T-helper 2 cell (primary cell): ENCODE measurements at places on chromosomes 7 and 10.

DNA sequence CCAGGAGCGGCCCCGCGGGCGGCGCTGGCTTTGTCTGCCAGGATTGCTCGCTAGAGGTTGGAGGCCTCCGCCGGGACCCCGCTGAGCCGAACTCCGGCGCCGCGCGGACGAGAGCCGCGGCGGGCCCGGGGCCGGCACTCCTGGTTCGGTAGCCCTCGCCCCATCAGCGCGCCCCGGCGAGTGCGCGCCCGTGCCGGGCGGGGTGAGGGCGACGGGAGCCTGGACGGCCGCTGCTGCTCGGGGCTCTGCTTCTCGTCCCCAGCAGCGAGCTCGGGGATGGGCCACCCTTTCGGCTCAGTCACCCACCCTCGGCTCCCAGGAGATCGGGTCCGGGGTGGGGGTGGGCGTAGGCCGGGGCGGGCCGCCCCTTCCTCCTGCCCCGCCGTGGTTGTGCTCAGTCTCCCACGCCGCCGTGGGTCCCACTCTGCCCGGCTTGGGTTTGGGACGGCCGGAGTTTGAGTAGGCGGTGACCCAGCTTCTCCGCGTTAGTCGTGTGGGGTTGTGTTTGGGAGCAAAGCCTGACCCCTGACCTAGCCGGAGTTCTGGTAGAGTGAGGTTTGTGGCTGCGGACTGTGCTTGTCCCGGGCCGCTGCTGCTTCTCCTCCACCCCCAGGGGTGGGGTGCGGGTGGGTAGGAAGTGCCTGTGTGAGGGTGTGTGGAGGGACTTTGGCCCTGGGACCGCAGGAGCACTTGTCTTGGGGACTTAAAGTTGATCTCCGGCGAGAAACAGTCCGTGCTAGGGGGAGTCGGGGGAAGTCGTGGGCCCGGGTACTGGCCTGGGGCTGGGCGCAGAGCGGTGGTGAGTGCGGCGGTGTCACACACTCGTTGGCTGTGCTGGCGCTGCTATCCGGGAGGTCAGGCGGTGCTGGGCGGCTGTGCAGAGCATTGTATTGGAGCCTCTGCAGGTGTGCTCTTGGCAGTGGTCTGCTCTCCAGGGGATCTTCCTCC lies 677 bp downstream of the TSPAN14 start:
- no peak for DNase-seq

DNA sequence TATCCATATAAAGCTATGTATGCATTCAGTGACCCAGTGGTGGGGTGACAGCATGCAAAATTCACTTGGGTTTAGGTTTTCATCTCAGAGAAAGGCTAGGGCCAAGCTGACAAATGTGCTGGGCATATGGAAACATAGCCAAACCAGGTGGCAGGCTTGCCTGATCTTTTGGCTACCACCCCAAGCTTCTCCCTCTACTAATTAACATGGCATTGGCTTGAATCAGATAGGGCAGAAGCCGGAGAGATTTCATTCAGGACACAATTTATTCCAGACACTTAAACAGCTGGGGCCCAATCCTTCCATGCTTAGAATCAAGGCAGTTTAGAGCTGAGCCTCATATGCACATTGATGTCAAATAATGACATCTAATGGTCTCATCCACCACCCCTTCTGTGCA lies 95.5 kb upstream of the AGK start:
- DNase-seq = no peak

DNA sequence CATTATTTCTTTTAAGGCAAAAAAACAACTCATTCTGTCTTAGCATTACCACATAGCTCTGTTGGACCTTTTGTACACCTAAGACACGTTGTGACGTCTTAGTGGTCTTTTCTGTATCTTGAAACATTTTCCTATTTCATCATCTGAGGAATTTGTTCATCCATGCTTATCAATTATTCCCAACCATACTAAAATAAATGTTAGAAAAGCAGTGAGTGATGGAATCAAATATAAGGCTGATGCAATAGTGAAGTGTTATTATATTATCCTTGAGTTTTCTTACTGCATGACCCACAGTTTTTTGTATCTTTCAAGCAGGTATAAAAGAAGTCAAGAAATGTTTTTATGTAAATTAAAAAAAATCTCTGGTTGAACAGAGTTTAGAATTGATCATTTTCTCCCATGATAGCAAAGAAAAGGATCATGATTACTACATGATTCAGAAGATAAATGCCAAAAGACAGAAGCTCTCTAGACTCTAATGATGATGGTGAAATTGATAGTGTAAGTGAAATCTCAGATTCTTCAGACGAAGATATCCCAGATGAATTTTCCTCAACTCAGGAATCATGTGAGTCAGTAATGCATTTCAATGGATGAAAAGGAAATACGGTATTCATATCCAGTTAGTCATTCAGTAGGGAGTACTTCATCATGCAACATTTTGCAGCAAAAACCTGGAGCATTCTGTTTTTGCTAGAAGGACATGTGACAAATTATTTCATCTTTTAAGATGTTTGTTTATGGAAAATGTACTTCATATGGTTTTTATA lies 51.4 kb downstream of the CELF2 start:
- DNase-seq = no peak

DNA sequence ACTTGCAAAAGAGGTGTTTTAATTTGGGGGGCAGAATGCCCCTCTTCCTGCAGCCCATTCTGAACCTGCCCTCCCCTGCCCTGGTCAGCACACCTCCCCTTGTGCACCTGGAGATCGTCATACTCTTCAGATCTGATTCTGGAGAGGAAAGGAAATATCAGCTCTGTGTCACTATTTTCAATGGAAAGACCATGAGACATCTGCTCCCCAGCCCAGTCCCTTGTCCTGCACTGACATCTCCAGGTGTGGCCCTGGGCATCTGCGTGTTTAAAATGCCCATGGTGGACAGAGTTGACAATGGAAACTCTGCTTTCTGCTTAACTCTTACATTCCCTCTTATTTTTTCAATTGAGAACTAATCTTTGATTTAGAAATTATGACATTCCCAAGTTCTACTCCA lies 41.6 kb upstream of the RASGEF1A start:
- no peak for DNase-seq

DNA sequence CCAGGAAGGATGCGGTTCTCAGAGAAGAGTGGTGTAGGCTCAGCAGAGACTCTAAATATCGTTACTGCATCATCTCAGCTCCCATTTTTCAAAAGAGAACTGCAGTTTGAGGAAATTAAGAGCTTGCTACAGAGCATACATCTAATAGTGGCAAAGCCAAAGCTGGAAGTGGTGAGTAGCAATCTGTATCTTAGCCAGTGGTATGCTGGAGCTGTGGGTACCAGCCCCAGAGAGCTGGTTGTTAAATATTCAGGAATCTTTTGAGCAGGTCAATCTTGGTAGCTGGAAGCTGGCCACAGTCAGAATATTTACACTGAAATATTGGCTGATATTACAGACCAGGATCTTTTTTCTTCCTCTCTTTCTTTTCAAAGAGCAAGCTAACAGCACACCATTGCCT lies 88.4 kb upstream of the STEAP1B start:
- DNase-seq = no peak

- no peak for DNase-seq
Measured at GRCh38 chr10:125699562-125700143, 16.7 kb upstream of the TEX36 start.

DNA sequence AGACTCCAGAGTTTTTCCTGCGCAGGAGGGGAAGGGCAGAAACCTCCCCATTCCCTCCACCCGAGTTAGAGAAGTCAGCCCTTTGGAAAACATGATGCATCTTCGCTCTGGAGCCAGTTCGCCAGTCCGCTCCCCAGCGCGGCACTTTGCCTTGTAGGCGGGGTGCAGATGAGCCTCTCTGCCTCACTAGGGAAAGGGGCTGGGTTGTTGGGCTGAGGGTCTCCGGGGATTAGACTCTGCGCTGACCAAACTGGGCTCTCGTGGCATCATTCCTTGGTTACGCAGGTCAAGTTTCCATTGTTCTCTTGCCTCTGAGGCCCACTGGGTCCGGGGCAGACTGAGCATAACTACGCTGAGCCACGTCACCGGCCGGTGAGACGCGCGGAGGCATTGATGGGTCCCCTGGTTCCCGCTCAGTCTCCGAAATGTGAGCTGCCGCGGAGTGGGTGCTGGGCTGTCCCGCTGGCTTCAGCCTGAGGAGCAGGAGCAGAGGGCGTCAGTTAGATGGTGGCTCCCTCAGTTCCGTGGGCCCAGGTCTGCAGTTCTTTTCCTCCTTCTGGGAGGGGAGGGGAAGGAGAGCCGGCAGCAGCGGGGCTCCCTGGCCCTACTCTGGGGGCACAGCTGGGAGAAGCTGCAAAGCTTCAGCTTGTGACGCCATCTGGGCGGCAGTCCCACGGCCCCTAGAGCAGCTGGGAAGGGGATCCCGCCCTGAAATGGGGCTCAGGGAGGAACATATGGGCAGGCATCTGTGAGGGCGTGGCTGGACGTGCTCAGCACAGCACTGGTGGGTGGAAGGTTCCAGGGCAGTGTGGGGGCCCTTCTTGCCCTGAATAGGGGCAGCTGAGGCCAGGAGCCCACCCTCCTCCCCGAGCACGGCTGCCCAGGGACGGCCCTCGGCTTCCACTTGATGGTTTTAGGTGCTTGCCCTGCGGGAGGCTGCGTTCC lies 121.3 kb upstream of the BTBD16 start:
- DNase-seq = no peak

- DNase-seq = no peak
Measured at GRCh38 chr7:123961771-123962170, 36.7 kb downstream of the SPAM1 start.

DNA sequence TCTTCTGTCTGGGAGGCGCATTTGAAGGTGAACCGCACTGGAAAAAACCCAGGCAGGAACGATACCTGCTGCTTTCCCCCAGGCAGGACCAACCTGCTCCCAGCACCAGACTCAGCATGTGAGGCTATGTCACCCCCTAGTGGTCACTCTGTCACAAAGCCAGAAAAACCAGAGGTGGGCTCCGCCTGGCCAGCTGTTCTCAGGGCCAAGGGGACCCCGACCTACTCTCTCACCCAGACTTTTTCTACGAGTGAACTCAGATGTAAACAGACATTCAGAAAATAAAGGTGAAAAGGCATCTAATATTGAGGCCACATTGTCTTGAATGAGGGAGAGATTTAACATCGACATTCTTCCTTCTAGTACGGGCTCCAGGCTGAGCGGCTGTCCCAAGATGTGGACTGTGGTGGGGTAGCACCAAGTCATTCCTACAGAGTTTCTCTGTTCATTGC lies 117.3 kb downstream of the PRKAG2 start:
- no peak for DNase-seq

DNA sequence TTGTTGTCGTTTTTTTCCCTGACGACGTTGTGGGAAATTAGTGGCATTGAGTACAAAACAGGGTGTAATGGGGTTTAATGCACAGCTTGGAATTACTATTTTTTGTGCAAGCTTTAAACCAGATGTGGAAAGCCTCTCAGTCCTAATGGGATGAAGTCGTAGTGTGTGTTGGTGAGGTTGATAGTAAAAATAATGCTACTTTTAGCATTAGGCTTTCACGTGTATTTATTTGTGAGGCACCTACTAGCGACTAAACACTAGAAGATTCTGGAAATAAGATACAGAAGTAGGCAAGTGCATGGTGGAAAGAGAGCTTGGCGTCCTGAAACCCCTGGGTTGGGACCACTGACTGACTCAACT lies 588 bp upstream of the ORC5 start:
- DNase-seq = no peak

DNA sequence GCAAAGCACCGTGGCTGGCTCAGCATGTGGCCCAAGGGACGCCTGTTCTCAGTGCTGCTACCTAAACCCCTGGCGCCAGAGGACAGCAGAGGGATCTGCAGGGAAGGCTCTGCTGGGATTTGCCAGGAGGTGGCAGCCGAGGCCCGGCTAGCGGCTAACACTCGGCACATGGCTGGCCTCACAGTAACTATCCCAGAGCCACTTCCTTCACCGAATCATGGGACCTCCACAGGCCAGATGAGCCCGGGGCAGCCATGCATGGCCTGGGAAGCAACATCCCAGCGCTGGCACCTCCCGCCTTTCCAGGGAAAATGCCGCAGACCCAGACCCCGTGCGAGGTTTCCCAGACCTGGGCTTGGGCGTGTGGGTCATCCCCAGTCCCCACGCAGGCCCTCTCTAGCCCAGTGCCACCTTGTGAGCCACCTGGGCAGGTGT lies 36.4 kb downstream of the DPYSL4 start:
- peak; percentile 43 for DNase-seq

DNA sequence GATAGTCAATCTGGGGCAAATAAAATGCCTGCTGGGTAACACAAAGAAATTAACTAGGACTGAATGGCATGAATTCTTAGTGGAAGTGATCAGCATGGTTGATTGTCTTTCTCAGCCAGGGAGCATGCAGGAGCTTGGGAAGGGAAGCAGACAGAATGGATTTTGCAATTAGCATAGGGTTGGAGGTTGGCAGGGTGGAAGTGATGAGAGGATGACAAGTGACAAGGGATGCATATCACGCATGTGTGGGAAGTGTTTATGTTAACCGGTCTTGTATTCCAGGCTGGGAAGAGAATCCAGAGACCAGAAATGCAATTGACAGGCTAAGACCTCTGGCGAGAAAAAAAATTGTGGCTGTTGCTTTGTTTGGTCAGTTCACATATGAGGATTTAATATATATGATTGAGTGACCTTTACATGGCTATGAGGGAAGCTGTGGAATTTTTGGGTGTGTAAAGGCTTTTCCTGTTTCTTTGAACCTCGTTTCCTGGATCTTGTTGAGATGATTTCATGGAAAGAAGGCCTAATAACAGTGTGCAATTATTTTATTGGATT lies 8.3 kb downstream of the MDFIC start:
- DNase-seq = no peak

- DNase-seq = no peak
Measured at GRCh38 chr10:49751636-49752510, 10.2 kb downstream of the OGDHL start.

DNA sequence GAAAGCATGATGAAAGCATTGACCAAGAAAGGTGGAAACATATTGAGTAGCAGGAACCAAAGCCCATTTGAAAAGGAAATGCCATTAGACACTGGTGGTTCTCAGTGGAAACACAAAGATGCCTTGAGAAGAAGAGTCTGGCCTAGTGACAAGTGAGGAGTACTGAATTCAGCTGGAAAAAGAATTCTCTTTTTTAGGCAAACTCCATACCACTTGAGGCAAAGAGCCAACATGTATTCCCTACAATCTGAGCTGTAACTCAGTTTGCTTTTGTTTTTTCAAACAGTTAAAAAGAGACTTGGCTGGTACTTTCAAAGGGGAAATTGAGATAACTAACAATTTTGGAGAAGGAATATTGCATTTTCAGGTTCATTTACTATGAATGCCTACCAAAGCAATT lies 624.0 kb downstream of the NRG3 start:
- no peak for DNase-seq

DNA sequence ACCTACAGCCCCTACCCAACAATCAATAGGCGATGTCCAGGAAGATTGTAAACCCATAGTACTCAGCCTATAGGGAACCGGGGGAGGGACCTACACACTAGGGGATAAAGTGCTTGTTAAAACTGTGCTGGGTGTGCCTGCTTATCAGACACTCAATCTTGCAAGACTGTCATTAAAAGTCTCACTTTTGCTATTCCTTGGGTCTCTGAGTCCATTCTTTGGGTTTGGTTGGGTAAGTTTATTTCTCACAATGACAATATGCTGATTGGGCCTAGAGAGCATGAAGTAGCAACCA lies 45.6 kb downstream of the PTPRE start:
- DNase-seq = no peak

DNA sequence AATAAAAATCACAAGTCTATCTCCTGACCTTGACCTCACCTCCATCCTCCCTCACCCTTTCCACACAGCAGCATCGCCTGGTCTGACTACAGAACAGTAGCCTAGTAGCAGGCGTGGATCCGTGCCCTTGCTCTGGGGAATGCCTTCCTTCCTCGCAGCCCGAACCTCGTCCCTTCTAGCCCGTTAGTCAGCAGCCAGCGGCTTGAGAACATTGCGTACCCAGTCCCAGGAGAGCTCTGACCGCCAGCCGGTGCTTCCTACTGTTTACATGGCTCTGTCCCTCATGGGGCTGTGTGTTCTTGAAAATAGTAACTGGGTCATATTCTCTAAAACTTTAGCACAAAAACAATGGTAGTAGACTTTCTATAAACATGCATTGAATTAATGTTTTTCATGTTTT lies 682.7 kb upstream of the IGFBP3 start:
- DNase-seq = no peak
